Bronchial epithelial cell (primary cell): ENCODE measurements at places on chromosomes 1 and 21. TPM values are rescaled to one million over a fixed set of nuclear protein-coding genes. Genes with fewer than 3 reads are reported as not detected.

GRCh38 chr1:63318201-63318979, 4.0 kb upstream of the FOXD3 start:
- DNase-seq: no peak

CD160 gene
- not detected in 2 replicates for total RNA-seq

DNA sequence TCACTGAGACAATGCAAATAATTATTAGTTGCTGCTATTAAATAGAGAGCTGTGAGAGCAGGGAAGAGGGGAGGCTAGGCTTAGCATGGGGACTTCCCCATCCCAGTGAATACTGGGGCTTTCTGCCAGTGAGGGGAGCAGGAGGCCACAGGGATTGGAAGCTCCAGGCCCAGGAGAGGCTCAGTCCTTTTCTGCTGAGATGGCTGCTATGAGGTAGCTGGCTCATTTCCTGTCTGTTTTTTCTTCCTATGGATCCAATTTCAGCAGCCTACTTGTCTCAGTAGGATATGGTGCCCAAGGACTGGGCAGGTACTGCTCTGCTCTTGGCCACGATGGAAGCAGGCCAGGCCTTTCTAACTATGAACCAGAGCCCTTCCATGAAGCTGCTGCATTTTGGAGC, 10.0 kb downstream of the STMN1 start:
- peak; percentile 62 for DNase-seq

MROH9 gene
- not detected in 2 replicates for total RNA-seq
